MCF 10A (cell line): ENCODE measurements at places on chromosomes 5 and 9.

DNA sequence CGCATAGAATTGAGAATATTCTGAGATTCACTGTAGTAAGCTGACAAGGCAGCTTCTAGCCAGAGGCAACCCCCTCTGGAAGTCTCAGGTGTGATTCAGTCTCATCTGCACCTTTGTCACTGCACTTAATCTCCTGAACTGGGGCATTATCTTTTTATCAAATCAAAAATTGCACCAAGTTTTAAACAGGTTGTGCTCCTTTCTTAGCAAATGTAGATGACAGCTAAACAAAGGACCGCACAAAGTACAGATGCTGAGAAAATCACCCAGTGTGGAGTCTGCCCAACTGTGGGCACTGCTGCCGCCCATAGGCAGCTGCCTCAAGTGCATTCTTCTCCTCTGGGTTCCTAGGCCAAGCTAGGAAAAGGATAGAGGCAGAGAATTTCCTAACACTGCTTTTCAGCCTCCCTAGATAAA, 51.1 kb downstream of the STARD4 start:
- DNase-seq = no peak

DNA sequence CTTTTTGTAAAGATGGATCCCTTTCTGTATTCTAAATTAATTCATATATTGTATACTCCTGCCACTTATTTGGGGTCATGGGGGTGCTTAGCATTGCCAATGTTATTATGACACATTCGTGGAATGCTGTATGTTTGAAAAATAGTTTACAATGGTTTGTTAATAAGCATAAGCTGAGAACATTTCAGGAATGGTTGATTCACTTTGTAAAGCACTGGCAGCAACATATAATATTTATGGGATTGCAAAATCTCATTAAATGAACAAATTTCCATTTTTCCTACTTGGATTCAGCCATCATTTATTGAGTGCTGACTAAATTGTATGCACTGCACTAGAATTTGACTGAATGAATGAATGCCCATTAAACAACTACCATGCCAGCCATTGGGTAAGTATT, 215.2 kb upstream of the KLF4 start:
- no peak for DNase-seq

- DNase-seq = no peak
These were observed 194.0 kb downstream of the SEMA6A start for GRCh38 chr5:116380621-116381020.

DNA sequence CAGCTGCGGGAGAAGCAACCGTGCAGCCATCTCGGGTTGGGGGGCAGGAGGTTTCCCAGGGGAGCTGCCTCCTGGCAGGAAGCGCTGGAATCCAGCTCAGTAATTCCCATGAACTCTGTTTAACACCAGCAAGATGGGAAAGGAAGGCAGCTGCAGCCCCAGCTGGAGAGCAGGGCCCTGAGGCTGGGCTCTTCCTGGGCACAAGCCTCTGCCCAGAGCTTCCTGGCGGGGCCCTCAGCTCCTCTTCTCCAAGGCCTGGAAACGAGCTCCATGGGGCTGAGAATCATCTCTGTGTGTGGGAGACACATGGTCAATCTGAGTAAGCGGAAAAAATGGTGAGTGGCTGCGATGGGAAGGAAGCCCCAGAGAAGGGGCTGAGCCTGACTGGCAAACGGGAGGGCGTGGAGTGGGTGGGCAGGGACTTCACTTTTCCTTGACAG, 6.3 kb downstream of the MRPL36 start:
- DNase-seq = no peak

- DNase-seq = peak; percentile 63
These were observed 10.1 kb downstream of the ATG12 start for GRCh38 chr5:115831163-115831768.

DNA sequence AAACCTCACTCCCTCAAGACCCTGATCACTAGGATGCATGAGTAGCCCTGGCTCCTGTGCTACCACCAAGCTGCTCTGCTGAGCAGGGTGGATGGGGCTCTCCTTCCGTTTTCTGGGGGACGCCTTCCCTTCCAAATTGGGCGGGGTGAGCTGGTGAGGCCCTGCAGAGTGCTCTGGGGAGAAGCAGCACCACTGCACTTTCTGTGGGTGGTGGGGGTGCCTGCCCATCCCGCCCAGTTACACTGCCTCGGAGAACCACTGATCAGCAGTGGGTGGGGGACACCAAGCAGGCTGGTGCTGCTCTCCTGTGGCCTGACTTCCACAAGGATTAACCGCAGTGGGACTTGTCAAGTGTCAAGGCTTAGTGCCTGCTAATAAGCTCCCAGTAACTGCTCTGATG, 19.0 kb downstream of the GFPT2 start:
- no peak for DNase-seq

DNA sequence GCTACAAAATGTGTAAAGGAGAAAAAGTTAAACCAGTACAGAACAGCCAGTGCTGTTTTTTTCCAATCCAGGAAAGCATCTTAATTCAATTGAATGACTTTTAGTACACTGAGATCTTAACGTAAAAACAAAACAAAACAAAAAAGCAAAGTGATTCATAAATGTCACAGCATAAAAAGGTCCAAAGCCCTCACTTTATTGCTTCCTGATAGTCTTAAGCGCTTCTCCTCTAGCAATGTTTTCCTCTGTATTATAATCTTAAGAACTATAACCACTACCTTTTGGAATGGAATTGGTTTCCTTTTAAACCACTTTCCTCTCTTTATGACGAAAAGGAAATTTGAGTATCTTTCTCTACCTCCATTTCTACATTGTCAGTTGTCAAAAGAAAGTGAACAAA, 91.4 kb downstream of the SEMA5A start:
- DNase-seq = no peak

- DNase-seq = no peak
These were observed 23.7 kb downstream of the NIPBL start for GRCh38 chr5:36900283-36900682.

GRCh38 chr9:127938298-127938690, 640 bp upstream of the DPM2 start:
- DNase-seq = no peak

DNA sequence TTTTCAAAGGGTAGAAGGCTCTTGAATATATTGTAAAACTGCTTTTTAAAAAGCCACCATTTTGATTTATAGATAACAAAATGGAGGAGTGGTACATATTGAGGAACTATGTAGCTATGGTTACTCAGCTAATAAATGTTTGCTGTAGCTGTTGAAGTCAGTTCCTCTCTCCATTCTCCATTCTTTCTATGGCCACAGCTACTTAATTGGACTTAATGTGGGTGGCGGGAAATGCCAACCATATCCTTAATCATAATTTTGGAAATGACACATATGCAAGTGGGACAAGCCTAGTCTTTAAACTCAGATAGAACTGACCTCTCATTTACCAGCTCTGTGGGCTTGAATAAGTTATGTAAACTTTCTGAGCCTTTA, 10.6 kb downstream of the CDKN2A start:
- DNase-seq = no peak

- DNase-seq = no peak
These were observed 194.9 kb upstream of the ZNF608 start for GRCh38 chr5:124941051-124942049.

- no peak for DNase-seq
These were observed 1061.7 kb upstream of the WWC1 start for GRCh38 chr5:167229751-167230150.

GRCh38 chr5:104385906-104386305, 823.3 kb upstream of the NUDT12 start:
- DNase-seq = no peak

- DNase-seq = peak; percentile 47
These were observed 98.6 kb upstream of the ADAMTS19 start for GRCh38 chr5:129361441-129362025.

DNA sequence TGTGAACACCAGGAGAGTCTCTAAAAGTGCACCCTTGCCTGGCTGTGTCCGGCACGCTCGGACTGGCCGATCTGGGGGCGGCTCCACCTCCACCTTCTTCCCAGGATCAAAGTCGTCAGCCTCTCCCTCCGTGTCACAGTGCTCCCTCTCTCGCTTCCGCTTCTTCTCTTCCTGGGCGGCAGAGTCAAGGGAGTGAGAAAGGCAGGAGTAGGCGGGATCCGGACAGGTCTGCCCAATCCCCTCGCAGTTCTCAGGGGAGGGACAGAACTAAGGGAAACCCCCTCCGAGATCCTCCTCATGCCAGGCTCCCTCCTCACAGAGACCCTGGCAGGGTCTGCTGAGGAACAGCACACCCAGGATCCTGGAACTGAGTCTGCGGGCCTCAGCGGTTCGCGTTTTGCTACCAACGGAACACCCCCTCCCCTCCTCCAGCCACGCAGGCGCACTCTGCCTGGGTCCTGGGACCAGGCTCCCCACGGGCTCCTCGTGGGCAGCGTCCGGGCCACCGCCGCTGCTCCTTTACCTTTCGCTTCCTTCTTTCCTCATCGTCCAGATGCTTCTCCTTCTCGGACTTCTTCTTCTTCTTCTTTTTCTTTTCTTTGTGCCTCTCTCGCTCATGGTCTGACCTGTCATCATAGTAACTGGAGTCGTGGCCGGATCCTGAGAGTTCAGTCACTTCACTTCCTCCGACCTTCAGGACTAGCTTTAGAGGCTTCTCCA, 1.3 kb downstream of the BRD9 start:
- DNase-seq = peak; percentile 84

- no peak for DNase-seq
These were observed 9.8 kb upstream of the IRF1 start for GRCh38 chr5:132500244-132500930.

- DNase-seq = no peak
These were observed 239.7 kb downstream of the MEF2C start for GRCh38 chr5:88643315-88643714.

GRCh38 chr9:134835448-134835847, 45.2 kb upstream of the FCN2 start:
- DNase-seq = no peak

- no peak for DNase-seq
These were observed 295.4 kb upstream of the DAB2 start for GRCh38 chr5:39720136-39720535.

GRCh38 chr9:113682297-113682771, 193.8 kb upstream of the ZNF618 start:
- peak; percentile 76 for DNase-seq

- DNase-seq = no peak
These were observed 34.6 kb upstream of the JADE2 start for GRCh38 chr5:134490925-134491271.

DNA sequence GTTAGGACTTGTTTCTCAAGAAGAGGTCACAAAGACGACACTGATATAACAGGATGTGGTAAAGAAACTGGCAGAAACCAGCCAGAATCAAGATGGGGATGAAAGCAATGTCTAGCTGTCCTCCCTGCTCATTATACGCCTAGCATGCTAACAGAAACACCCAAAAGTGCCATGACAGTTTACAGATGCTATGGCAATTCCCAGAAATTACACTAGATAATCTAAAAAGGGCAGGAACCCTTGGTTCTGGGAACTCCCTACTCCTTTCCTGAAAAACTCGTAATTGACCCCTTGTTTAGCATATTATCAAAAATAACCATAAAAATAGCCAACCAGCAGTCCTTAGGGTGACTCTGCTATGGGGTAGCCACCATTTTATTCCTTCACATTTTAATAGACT, 10.9 kb upstream of the MRPS30 start:
- DNase-seq = no peak

DNA sequence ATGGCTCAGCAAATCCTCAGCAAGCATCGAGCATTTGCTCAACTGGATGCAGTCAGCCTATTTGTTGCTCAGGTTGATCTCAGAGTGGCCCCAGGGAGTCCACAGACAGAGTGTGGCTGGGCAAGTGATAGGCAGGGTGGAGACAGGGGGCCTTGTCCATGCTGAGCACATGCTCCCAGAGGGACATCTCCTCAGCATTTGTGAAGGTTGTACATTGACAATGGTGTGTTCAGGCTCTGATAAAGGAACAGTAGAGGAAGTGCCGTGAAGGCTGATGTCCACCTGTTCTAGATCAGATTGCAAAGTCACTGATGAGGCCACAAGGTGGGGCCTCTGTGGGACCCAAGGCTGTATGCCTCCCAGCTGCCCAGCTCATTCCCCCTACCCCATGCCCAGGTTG, 50.1 kb upstream of the FOXI1 start:
- no peak for DNase-seq

DNA sequence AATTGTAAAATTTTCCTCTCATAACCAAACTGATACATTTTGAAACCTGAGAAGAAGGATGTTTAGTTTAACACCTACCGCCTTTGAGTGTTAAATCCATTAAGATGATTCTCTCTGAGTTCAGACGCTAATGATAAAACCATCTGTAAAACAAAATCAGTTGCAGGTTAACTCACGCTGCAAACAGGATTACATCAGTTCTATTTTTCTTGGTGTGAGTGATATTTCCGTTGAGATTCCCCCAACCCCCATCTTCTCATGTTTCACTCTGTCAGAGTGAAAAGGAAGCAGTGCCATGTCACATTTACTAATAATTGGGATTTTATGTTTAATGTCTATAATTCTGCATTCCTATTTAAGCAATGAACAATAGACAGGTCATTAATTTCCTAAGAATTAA, 146.5 kb downstream of the FANCC start:
- peak; percentile 65 for DNase-seq

DNA sequence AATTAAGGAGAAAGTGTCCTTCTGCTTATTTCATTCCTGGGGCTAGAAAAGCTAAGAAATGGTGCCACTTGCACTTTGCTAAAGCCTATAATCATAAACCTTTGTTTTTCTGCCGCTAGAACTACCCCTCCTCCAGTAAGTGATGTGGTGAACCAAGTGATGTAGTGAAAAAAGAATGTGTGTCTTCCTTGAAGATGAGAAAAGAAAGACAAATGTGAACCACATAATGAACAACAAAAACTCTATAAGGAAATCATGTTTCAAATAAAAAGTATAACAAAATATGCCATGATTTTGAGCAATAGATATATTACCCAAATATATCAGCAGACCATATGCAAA, 179.0 kb upstream of the SGCD start:
- DNase-seq = no peak

- DNase-seq = no peak
These were observed 58.0 kb downstream of the UBE2QL1 start for GRCh38 chr5:6506611-6507010.

DNA sequence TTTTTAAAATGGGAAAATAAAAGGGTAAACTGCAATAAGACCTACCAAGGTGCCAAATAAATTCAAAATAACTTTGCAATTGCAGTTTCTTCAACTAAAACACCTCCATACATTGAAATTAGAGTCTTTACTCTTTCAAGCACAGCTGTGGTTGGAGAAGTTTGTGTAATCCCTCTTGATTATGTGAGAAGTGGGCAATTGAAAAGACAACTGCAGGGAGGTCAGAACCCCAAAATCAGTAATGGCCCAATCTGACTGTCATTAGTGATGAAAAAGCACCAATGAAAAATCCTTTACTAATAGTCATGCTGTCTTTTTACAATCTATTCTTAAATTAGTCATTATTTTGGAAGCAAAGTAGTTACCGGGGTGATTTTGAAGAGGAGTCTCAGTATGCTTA, 116.7 kb upstream of the RGMB start:
- no peak for DNase-seq

- no peak for DNase-seq
These were observed 109.8 kb upstream of the ZNF462 start for GRCh38 chr9:106753155-106753671.

GRCh38 chr9:27192291-27192960, 83.4 kb downstream of the TEK start:
- no peak for DNase-seq

GRCh38 chr9:32741706-32742105, 41.6 kb upstream of the TMEM215 start:
- peak; percentile 90 for DNase-seq

GRCh38 chr9:123232332-123232731, 36.1 kb downstream of the STRBP start:
- DNase-seq = no peak
